ENCODE measurements at places on chromosomes 6 and 20. TPM values are rescaled to one million over a fixed set of nuclear protein-coding genes. Genes with fewer than 3 reads are reported as not detected.

GRCh38 chr6:51339728-51340127 is 521.1 kb downstream of the TFAP2B start:
- DNase-seq = no peak

The TREML2 gene
- not detected for polyA plus RNA-seq

DNA sequence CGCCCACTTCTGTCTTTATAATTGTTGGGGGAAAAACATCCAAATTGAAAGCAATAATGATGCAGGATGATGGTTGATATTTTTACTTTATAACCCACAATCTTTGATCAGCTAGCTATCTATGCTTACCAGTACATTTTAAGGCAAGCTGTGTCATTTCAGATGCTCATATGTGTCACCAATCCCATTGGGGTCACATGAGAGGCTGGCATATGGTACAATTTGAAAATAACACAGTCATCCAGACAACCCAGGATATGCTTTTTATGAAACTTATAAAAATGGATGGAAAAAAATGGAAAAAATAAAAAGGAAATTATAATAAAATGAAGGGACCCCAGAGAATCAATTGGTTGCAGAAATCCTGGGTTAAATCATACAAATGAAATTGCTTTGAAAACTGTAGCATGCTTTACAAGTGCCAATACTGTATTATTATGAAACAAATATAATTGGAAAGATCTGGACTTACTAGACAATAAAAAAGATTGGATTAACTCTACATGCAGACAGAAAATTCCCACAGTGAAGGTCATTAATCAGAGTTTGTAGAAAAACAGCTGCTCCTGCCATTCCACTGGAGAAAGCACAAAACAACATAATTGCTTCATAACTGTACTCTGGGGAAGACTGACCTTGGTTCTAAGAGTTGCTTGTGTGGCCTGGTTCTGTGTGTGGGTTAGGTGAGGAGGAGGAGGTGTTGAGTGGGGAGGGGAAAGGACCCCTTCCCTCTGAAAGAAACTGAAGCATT is 13.3 kb upstream of the PRIM2 start:
- DNase-seq = no peak

DNA sequence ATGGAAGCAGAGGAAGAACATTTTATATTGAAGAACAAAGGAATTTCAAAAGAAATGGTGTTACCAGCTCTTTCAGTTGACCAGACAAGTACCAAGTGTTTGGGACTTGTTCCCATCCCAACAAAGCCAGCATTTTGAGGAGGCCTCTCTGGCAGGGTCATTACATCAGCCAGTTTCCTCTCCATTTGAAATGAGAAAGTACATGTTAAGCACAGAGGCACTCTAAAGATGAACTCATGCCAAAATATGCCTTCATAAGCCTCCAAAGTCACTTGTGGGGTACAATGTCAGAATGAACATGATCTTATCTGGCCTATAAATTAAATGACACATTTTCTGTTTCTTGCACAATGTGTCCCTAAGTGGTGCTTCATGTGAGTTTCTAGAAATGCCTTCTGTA is 223.9 kb downstream of the PRL start:
- no peak for DNase-seq
